ENCODE measurements at places on chromosomes 4 and X.

DNA sequence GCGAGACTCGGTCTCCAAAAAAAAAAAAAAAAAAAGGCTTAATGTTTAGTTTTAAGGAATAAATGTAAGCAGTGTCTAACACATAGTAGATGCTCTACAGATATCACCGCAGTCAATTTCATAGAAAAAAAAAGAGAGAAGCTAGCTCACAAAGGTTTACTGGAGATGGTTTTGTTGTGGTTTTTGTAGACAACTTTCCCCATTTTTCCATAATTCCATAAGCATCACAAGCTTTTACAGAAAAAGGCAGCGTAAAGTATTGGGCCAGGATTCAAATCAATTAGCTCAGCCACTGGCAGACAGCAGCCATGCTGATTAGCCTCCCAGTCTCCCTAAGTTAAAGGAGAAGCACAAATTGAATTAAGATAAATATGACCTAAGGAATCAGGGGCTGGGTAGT is 1.5 kb downstream of the GRSF1 start:
- no peak for DNase-seq

DNA sequence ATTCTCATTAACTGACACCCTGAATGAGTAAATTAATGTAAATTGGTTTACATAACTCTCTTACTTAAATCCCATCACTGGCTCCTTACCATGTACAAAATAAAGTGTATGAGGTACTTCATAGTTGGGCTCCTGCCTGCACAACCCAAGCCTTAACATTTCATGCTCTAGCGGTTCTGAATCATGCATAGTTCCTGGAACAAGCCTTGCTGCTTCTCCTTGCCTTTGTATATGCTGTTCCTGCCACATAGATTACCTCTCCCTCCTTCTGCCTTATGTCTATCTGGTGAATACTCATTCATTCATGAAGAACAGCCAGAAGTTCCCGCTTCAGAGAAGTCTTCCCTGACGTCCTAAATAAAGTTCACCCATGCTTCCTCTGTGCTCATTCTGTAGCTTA is 594.7 kb downstream of the SMARCA1 start:
- no peak for DNase-seq

DNA sequence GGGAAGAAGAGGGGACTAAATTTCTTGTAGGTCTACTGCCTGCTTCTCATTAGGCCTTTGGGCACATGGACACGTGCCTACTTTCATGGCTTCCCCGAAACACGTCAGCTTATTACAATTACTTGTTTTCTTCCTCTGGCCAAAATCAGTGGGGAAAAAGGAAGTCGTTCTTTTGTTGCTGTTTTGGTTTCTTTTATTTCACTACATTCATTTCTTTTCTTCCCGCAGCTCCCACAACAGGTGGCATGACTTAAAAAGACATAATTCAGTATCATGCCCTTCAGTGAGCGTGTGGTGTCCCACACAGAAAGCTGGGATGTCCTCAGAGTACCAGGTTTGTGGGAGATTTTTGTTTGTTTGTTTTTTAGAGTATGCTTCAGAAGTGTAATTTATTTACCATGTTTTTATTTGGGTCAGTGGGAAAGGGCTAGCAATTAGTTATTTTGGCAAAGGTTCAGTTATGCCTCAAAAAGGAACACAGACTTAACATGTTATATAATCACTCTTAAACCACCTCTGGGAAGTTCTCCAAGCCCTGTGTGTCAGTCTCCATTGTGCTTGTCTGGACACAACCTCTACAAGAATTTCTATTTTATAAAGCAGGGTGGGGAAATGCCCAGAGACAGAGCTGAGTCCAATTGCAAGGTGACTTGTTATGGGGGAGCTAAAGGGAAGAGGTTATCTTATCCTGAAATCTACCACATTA is 44.2 kb upstream of the SPRY1 start:
- no peak for DNase-seq

GRCh38 chrX:148290041-148290440 is 210.4 kb upstream of the AFF2 start:
- no peak for DNase-seq

- DNase-seq: no peak
Observed at GRCh38 chr4:21656832-21657231, 291.7 kb downstream of the KCNIP4 start.

- DNase-seq: peak; percentile 17
Observed at GRCh38 chr4:2075171-2075986, 16.3 kb downstream of the NAT8L start.

DNA sequence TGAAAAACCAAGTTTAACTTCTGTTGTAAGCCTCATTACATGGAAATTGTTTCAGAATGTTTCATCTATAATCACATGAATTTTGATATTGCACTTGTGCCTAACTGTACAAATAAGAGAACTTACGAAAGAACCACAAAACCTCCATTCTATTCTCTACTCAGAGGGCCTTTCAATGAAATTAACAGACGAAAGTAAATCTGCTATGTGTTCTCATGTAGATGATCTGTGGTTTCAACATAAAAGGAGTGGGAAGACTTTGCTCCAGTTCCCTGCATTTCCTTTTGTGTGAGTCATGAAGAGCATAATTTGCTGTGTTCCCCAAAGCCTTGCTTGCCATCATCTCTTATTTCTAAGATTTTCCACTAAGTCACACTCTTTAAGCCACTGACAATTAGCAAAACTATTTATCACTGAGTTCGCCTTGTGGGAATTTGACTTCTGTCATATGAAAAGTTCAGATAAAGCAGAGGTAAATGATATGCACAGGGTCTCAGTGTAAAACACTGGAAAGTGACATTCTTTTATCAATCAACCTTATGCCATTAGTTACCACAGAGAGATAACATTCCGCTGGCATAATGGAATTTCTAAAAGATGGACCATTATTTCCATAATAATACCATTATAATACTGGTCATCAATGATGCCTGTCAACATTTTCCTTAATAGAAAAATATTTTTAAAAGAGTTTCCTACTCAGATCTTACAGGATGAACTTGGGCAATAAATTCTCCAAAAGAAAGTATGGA is 329.8 kb downstream of the NR3C2 start:
- DNase-seq: no peak

DNA sequence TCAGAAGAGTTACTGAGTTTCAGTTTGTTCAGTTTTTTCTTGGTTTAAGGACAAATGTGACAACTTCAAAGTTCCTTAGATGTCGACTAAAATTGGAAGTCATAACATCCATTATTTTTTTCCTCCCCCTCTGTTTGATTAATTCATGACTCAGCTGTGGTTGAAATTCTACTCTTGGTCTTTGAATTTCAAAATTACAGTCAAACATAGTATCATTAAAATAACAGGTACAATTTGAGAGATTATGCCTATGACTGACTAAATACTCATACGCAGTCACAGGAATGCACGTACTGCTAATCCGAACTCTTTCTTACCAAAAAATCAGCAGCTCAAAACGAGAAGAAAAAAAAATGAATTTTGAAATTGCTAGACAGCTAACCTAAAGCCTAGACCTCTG is 1434.8 kb downstream of the RAPGEF2 start:
- DNase-seq: no peak

GRCh38 chr4:94803181-94803580 is 45.4 kb downstream of the BMPR1B start:
- no peak for DNase-seq

DNA sequence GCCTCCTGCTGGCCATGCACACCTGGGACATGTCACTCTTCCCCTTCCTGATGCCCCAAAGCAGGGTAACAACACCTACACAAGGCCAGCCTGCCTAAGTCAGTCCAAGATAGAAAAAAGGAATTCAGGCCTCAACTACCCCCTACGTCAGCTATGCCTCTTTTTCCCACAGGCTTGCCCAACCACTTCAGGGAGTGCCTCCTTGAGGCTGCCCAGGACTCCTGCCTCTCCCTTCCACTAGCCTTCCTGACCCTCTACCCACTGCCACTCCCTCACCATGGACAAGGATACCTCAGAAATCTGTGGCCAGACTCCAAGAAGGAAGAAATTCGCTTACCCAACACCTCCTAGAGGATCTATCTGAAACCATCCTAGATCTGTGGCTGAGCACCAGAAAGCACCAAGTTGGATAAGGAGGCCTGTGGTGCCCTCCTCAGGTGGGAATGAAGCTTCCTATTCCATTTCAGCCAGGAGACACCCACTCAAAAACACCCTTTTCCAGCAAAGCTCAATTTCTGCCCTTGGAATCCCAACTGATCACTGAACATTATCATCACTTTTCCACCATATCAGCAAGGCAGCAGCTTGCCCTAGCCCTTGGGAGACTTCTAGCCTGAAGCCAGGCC is 1.8 kb downstream of the KDM5C start:
- no peak for DNase-seq

DNA sequence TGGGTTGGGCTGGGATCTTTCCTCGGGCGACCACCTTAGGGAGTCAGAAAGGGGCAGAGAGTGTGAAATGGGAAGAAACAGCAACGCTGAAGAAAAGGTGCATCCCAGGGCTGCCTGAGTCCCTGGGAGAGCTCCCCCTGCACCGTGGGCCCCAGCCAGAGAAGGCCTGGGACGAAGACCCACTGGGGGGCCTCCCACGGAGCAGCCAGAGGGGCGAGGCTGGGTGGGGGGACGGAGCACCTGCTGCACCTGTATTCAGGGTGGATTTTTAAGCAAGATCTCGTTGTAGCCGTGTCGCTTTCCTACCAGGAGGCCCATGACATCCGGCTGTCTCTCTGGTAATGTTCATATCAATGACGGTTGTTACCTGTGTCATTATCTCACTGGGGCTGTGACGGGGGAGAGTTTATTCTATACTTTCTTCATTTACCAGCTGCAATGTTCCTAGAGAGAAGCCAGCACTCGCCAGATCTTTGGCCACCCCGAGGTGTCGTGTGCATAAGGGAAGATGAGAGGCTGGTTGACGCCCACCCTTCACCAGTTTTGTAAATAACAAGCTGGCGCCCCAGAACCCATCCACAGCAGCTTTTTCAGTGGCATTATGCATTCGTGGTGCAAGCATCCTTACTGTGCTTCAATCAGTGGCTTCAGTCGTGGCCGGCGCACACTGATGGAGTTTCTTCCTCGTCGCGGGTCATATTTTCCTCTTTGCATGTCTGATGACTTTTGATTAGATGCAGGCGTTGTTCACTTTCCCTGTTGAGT is 5.6 kb upstream of the PCGF3 start:
- no peak for DNase-seq

DNA sequence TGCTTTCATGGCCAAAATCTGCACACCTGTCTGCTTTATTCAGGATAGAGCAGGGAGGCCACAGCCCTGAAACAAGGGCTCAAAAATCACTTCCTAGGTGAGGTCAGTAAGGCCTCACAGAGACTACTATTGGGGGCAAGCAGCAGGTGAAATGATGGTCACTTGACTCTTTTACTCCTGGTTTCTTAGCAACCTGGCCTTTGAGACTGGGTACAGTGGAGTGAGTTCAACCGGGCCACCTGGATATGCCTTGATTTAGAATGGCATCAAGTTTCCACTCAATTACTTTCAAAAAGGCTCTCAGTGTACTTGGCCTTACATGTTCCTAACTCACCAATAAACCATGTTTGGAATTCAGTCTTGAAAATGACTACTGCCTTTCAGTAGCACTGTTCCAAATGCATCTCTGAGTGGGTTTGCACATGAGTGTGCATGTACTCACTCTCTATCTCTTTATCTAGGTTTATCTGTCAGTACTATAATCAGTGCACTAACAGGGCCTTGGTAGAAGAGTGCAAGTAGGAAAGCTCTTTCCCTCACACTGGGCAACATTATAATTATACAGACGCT is 388.2 kb downstream of the OPHN1 start:
- DNase-seq: no peak

DNA sequence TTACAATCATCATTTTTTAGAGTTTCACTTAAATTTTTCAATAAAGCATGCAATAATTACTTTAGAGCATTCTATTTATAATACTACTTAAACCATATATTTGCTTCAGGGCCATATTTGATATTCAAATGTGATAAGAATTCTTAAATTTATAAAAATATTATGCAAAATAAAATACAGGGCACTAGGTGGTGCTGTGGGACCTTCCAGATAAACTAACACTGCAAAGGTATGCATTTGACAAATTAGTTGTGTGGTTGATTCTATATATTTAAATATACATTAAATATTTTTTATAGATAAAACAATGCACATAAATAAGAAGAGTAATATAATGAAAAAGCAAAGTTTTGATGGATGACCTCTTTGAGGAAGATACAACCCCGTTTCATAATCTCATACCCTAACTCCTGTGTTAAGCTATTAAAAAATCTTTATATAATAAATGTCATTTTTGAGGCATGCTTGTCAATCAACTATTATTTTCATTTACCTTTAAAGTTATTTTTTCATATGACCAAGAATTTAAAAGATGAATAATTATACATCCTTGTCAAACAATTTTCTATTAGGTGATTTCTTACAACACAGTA is 128.4 kb downstream of the REELD1 start:
- DNase-seq: no peak

DNA sequence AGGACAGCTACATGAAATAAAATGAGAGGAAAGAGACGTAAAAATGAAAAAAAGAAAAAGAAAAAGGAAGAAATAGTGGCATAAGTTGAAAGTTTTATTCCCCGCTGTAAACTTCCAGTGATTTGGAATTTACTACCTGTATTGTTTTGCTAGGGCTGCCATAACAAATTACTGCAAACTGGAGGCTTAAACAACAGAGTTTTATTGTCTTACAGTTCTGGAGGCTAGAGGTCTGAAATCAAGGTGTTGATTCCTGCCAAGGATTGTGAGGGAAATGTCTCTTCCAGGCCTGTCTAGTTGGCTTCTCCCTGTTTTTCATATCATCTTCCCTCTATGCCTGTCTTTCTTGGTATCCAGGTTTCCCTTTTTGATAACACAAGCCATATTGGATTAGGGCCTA is 119.4 kb upstream of the PACRGL start:
- no peak for DNase-seq

DNA sequence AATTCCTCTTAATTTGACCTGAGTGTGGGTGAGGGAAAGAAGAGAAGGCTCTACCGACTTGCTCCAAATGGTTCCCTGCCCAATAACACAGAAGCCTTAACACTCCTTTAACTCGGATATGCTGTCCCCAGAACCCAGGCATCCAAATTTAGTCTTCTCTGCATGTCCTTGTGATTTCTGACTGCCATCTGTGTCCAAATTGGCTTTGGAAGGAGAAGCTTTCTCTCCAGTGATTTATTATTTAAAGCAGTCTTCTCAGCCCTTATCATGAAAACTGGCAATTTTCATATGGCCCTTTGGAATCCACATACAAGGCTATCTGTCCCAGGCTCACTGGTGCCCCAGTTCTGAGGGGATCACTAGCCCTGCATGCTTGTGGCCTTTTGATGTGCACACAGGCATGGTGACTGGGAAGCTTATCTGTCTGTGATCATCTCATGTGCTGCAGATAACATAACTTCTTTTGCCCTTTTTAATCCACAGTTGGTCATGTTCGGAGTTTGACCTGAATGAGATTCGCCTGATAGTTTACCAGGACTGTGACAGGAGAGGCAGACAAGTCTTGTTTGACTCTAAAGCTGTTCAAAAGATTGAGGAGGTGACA is 56.7 kb downstream of the FNIP2 start:
- DNase-seq: no peak

DNA sequence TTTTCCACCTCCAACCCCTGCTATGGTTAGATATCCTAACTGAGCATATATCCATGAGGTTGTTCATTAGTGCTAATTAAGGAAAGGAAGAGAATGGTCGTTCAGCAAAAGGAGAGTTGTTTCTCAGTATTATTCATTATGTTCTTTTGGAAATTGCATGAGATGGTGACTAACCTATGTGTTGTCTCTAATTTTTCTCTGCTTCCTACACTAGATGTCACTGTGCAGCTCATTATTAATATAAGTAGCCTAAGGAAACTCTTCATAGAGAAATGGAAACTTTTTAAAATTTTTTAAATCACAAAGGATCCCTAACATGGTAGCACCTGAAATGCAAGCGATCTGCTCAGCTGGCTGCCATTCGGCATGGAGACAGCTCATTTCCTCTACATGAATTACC is 67.7 kb upstream of the FAM9A start:
- DNase-seq: no peak

GRCh38 chrX:130300010-130300282 is 31.2 kb upstream of the ZNF280C start:
- no peak for DNase-seq

Measured in activated effector memory CD4-positive, alpha-beta T cell treated with anti-CD3 and anti-CD28 coated beads, Interleukin-2, amount 50 U/mL, for 16 hours (primary cell).